ENCODE measurements at places on chromosomes 2 and 18.

DNA sequence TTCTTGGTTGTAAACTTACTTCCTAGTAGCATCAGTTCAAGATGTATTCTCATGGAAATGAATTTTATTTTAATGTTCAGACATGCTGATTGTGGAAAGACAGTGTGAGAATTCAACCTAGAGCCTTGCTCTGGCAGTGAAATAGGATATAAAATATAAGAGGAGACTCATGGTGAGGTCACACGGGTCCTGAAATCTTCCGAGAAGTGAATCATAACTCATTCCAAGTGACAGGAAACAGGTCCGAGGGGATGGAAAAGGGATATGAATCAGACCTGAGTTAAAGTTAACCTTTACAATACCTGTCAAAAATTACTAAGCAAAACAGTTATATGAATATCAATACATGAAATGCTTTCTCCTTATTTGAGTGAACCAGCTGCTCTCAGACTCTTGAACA lies 185.2 kb upstream of the LRRTM1 start:
- DNase-seq: no peak

DNA sequence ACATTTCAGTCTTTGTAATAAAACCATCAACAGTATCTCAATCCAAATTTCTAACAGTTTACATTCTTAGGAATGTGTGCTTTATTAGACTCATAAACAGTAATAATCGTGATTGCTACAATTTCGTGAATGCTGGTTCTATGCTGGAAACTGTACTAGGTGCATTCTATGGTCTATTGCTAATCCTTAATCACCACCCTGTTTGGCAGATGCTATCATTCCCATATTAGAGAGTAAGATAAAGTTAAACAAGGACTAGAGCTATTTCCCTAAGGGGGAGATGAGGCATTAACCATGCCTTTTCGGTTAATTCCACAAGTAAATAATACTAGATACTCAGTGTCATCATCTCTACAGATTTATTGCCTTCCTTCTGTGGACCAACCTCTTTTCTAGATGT lies 244.0 kb downstream of the PAX3 start:
- DNase-seq: no peak

DNA sequence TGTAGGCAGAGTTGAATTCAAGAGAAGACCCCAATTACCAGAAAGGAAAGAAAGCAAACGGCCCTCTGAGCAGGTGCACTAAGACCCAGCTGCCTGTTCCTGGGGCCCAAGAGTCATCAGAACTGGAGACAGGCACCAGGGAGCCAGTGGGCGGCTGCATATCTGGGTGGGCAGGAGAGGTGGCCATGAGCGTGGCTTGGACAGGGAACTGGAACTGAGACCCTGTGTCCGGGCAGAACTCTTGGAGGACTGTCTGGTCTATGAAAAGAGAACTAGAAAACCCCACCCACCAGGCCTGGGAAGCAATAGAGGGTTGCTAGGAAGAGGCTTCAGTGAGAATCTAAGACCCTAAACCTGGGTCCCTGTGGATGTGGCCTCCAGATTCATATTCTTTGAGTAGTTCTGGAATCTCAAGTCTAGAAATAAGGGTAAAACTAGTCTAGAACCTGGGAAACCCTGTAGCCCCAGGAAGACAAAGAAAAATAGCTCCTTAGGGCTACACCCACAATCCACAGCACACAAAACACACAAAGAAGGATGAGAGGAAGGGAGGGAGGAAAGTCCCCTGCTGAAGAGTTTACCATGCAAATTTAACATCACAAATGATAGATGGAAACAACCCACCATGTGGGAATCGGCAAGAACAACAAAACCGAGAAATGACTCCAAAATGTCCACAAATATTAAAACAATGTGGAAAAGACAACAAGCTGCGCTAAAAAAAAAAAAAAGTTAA lies 147.0 kb downstream of the HDAC4 start:
- no peak for DNase-seq

DNA sequence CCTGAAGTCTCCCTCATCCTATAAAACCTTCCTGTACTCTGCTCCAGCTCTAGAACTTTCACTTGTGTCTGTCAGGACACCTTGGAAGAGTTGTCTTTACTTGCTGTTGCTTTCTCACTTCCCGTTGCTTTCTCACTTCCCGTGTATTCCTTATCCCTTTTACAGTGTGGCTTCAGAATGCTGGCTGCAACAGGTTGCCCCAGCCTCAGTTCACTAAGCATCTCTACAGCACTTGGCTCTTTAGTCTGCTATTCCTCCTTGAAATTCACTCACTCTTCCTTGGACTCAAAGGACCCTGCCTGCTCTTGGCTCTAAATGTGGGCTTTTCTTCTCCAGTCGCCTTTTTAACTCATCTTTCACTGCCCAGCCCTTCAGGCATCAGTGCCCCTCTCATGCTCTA lies 162.5 kb upstream of the ALPP start:
- DNase-seq: no peak

DNA sequence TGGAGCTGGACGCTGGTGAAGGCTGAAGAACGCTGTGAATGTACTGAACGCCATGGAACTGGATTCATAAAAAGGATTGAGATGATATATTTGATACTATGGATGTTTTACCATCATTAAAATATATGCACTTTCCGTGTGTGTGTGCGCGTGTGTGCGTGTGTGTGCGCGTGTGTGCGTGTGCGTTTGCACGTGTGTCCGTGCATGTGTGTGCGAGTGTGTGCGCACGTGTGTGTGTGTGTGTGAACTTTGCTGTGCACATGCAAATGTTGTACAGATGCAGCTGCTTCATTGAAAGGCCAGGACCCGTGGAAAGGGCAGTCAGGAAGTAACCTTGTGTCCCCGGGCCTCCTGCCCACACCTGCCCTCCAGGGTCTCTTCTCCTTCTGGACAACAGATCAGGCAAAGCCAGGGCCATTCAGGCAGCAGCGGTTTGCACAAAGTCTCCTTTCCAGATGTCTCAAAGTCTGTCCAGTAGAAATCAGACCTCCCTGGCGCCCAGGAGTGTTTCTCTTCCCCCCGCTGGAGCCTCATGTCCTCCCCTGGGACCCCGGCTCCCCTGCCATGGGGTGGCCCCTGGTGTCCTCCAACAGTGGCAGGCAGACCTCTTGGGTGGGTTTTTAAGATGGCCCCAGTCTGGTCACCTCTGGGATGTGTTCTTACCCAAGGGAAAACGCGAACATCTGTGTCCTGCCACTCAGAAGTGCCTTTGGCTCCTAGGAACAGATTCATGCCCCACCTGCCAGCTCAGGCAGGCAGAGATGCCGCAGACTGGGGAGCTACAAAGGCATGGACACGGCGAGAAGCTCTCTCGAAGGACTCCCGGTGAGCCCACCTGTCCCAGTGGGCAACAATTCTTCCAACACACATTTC lies 86.1 kb upstream of the GPC1 start:
- DNase-seq: no peak

GRCh38 chr2:231612109-231612455 lies 19.4 kb downstream of the TEX44 start:
- DNase-seq: peak; percentile 84

GRCh38 chr2:37600735-37601134 lies 70.7 kb downstream of the CDC42EP3 start:
- DNase-seq: no peak

DNA sequence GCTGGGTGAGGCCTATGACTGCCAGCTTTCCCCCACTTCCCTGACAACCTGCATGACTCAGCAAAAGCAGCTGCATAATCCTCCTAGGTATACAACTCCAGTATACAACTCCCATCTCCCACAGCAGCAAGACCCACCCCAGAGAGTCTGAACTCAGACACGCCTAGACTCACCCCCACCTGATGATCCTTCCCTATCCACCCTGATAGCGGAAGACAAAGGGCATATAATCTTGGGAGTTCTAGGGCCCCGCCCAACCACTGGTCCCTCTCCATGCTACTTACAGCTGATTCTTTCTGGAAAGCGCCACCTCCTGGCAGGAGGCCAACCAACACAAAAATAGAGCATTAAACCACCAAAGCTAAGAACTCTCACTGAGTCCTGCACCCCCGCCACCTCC lies 296.5 kb downstream of the DCC start:
- peak; percentile 44 for DNase-seq

DNA sequence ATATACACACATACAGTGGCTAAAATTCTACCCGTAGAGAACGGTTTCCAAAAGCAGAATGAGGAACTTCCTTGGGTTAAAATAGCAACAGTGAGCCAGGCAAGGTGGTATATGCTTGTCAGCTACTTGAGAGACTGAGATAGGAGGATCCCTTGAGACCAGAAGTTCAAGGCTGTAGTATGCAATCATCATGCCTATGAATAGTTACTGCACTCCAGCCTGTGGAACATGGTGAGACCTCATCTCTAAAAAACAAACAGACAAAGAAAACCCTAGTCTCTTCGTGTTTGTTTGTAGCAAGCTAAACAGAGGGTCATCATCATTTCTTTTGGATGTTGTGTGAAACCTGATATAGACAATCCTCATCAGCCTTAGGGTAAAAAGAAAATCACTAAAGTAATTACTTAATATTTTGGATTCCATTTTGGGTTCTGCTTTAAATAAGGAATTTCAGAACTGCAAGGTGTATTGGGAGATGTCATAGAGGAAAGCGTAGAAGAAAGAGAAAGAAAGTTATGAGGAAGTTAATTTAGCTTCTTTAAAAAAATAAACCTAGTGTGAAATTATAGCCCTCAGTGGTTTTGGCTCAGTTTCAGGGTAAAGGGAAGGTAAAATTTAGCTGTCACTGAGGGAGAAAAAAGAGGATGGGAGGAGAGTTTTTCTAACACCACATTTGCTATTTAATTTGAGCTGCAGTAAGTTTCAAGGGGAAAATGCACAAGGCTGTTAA lies 46.5 kb downstream of the PLEK start:
- DNase-seq: no peak

DNA sequence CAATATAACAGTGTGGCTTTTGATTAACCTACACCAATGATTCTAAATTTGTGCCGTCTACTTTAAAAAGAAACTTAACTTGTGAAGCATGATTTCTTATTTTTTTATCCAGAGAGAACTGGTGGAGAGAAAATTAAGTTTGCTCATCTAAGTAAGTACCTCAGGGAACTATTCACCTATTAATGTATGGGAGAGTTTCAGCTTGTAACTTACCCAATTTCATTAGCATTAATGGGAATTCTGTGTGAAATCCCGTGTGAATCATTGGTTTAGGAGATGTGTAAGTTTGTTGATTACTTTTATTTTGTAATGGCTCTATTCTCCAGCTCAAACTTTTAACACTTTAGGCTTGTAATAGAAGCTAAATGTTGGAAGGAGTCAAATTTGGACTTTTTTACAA lies 1061.5 kb downstream of the TDRD15 start:
- DNase-seq: no peak

DNA sequence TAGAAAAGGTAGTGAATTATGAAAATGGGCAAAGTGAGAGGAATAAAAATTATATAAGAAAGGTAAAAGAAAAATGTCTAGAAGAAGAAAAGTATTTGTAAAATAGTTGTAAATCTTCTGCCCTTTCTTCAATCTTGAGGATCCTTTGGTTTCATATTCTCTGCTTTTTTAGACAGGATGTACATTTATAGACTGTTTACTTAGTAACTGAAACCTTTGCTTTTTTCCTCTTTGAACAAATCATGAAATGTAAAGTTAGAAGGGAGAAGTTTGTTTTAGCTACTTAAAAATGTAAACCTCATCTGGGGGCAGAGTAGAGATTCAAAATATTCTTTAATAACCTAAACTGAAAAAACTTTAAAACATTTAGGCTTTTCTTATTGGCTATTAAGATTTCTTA lies 150.4 kb upstream of the ITGA4 start:
- DNase-seq: no peak

DNA sequence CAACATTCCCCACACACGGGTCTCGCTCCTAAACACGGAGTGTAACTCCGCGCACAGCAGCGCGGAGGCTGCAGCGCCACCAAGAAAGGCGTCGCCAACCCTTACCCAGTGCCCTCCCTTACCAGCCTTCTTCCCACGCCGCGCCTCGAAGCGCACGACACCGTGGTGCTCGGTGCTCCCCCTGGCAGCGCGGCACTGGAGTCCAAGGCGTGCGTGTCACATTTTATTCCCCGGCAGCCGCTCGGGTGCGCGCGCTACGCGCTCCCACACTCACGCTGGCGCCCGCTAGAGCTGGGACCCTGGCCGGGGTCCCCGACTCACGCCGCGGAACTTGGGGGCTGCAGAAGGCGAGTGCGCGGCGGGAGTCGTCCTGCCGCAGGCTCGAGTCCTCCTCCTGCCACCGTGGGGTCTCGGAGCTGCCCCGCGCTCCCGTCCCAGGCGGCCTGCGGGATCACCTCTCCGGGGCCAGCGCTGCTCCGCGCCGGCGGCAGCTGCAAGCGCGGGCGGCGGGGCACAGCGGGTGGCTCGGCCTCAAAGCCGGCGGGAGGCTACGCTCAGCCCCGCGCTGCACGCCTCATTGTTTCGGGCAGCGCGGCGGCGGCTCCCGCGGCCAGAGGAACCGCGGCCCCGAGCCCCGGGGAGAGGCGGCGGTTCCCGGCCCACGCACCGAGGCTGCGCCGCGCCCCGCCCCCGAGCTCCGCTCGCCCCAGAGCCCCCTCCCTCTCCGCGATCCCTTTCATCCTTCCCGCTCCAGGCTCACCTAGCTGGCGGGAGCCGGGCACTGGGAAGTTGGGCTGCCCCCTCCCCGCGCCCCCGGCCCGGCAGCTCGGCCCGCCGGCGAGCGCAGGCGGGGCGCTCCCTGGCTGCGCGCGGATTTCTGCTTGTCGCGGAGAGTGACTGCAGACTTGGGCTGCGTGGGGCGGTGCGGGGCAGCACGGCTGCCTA lies at the start of gene ST6GAL2:
Gene ST6GAL2 (minus strand): TSS at position 197 of the 945 bp plus-strand sequence. CDS start 42,190 bp downstream, outside the sequence.
- DNase-seq: peak; percentile 72

- DNase-seq: no peak
Observed at GRCh38 chr2:10777111-10777841, 35.3 kb downstream of the PDIA6 start.

- no peak for DNase-seq
Observed at GRCh38 chr2:235539773-235540172, 45.9 kb downstream of the AGAP1 start.

GRCh38 chr2:96204836-96205624 lies 3.6 kb downstream of the STARD7 start:
- DNase-seq: no peak

GRCh38 chr2:199273042-199273511 lies 184.7 kb downstream of the SATB2 start:
- no peak for DNase-seq

- peak; percentile 69 for DNase-seq
Observed at GRCh38 chr2:217555081-217555876, 447.5 kb downstream of the TNS1 start.

- no peak for DNase-seq
Observed at GRCh38 chr2:61436092-61436491, 34.8 kb downstream of the USP34 start.

DNA sequence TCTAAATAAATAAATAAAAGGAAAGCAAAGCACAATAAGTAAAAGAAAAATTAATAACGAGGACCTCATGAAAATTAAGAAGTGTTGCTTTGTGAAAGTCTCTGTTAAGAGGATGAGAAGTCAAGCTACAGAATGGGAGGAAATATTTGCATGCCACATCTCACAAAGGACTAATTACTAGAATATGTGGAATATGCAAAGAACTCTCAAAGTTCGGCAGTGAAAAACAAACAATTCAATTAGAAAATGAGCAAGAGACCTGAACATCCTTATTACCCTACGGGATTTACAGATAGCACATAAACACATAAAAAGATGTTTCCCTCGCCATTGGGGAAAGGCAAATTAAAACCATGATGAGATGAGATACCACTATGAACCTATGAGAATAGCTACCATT lies 23.3 kb downstream of the CYP26B1 start:
- DNase-seq: no peak

GRCh38 chr2:16225071-16225470 lies 284.7 kb downstream of the MYCN start:
- DNase-seq: no peak
